ENCODE measurements at places on chromosomes 12 and 14.

- H3K4me1 ChIP-seq = peaks cover 82% of the 10 kb centered on the region
- peaks cover 68% of the 10 kb centered on the region for H3K36me3 ChIP-seq
- peak overlapping the region; percentile 98 for H3K4me3 ChIP-seq
- DNase-seq = no peak
- peak overlapping the region; percentile 91 for H3K27ac ChIP-seq
These were observed 1.6 kb upstream of the TAPBPL start for GRCh38 chr12:6450091-6450868.

GRCh38 chr12:48038085-48038484 is 33.8 kb upstream of the COL2A1 start:
- H3K4me1 ChIP-seq = peaks cover 8% of the 10 kb centered on the region
- no peak overlapping the region for H3K4me3 ChIP-seq
- H3K36me3 ChIP-seq = peaks cover 5% of the 10 kb centered on the region
- no peak overlapping the region for H3K27ac ChIP-seq
- no peak for DNase-seq

DNA sequence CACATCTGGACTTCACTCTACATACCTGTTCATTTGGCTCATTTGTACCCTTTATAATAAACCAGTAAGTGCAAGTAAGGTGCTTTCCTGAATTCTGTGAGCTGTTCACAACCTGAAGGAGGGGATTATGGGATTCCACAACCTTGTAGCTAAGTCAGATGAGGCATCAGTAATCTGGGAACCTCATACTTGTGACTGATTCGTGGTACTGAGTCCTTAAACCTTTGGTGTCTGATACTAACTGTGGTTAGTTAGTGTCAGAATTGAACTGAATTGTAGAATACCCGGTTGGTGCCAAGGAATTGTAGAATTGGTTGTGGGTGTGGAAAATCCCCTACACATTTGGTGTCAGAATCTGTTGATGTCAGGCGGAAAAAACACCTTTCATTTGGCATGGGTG is 83.4 kb downstream of the TMX1 start:
- H3K4me3 ChIP-seq = no peak overlapping the region
- no peaks in the 10 kb centered on the region for H3K36me3 ChIP-seq
- peaks cover 7% of the 10 kb centered on the region for H3K4me1 ChIP-seq
- H3K27ac ChIP-seq = no peak overlapping the region

DNA sequence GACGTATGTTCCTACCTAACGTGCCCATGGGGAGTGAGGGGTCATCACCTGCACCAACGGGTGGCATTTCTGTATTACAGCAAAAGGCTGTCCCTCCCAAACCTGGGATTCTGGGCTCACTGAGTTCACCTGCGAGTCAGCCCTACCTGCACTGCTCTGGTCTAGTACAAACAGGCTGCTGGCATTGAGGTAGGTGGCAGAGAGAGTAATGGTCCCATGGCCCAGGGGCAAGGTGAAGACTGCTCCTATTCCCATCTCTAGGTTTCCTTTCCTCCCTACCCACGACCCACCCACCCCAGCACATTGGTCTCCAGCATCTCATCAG is 421 bp downstream of the SUOX start:
- H3K4me1 ChIP-seq = peaks cover 30% of the 10 kb centered on the region
- H3K4me3 ChIP-seq = peak overlapping the region; percentile 88
- DNase-seq = no peak
- no peaks in the 10 kb centered on the region for H3K27me3 ChIP-seq
- peaks cover 8% of the 10 kb centered on the region for H3K36me3 ChIP-seq

- H3K36me3 ChIP-seq = peaks cover 7% of the 10 kb centered on the region
- peaks cover 28% of the 10 kb centered on the region for H3K4me1 ChIP-seq
- peaks cover 30% of the 10 kb centered on the region for H3K27me3 ChIP-seq
- H3K27ac ChIP-seq = no peak overlapping the region
These were observed 12.0 kb upstream of the LGMN start for GRCh38 chr14:92760524-92760805.

DNA sequence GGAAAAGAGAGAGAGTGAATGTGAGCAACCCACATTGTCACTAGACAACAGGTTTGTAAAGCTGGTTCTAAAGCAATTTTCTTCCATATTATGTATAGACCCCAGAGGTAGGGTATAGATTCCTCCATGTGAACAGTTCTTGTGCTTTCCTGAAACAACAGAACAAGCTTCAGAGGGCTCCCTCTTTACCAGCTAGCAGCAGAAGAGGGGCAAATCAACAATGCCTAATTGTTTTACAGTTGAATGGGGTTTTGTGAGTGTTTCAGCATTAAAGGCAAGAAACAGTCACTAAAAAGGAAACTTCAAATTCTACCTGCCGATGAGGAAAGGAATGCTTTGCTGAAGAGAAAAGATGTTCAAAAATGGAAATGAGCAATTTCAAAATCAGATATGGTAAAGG is 341.2 kb upstream of the KITLG start:
- H3K4me3 ChIP-seq = no peak overlapping the region
- no peaks in the 10 kb centered on the region for H3K4me1 ChIP-seq
- H3K36me3 ChIP-seq = no peaks in the 10 kb centered on the region
- no peaks in the 10 kb centered on the region for H3K27me3 ChIP-seq
- no peak for DNase-seq

DNA sequence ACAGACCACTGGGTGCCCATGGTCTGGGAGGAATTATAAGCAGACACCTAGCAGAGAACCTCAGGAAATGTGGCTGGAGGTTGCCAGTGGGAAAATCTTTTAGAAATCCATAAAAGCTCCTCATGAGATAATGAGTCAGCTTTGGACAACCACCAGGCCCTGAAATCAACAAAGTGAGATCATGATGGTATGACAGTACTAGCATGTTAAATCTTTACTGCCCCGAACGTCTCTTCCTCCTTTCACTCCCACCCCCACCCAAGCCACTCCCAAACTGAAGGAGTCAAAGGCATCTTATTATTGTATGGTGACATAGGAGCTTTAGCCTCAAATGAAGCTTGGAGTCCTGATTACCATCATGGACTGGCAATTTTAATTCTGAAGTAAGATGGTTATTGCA is 240.0 kb downstream of the DIO2 start:
- no peaks in the 10 kb centered on the region for H3K27me3 ChIP-seq
- H3K27ac ChIP-seq = no peak overlapping the region
- no peak for DNase-seq
- H3K4me1 ChIP-seq = no peaks in the 10 kb centered on the region
- no peaks in the 10 kb centered on the region for H3K36me3 ChIP-seq
- no peak overlapping the region for H3K4me3 ChIP-seq

DNA sequence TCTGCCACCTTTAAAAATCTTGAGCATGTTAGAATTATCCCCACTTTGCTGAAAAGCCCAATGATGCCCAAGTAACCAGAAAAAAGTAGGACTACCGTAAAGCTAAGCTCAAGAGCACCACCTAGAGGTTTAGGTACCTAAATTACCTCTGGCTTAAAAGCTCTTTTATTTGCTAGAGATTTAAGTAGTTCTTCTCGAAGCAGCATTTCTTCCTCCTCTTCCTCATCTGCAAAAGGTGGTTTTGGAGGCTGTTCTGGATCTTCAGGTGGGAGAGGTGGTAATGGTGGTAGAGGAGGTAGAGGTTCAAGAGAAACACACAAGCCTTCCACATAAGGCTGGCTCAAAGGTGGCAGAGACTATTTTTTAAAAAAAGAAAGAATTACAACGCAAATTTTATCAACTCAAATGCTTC is 26.9 kb downstream of the ZFC3H1 start:
- peaks cover 18% of the 10 kb centered on the region for H3K4me1 ChIP-seq
- H3K27me3 ChIP-seq = no peaks in the 10 kb centered on the region
- peak overlapping the region; percentile 6 for H3K27ac ChIP-seq
- DNase-seq = no peak
- no peak overlapping the region for H3K4me3 ChIP-seq

DNA sequence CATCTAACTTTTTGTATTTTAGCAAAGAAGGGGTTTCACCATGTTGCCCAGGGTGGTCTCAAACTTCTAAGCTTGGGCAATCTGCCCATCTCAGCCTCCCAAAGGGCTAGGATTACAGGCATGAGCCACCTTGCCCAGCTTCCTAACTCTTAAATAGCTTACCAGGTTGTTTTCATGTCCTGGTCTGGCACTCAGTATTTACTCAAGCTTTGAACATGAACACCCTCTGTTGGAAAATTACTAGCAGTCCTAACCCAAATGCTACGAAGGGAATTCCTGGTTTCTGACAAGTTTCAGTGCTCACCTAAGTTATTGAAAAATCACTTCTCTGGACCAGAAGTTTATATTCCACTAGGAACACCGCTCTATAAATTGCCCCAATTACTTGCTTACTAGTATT is 32.5 kb upstream of the GCH1 start:
- no peaks in the 10 kb centered on the region for H3K27me3 ChIP-seq
- H3K27ac ChIP-seq = no peak overlapping the region
- peaks cover 5% of the 10 kb centered on the region for H3K36me3 ChIP-seq
- DNase-seq = no peak

- H3K4me3 ChIP-seq = no peak overlapping the region
- no peak for DNase-seq
- H3K27me3 ChIP-seq = no peaks in the 10 kb centered on the region
- no peaks in the 10 kb centered on the region for H3K4me1 ChIP-seq
- H3K27ac ChIP-seq = no peak overlapping the region
These were observed 194.3 kb downstream of the CPNE8 start for GRCh38 chr12:38711054-38711453.

GRCh38 chr12:17357396-17357795 is 732.6 kb downstream of the RERGL start:
- DNase-seq = no peak
- H3K4me1 ChIP-seq = no peaks in the 10 kb centered on the region
- H3K36me3 ChIP-seq = no peaks in the 10 kb centered on the region
- no peak overlapping the region for H3K27ac ChIP-seq
- H3K27me3 ChIP-seq = no peaks in the 10 kb centered on the region
- H3K4me3 ChIP-seq = no peak overlapping the region

- peaks cover 2% of the 10 kb centered on the region for H3K36me3 ChIP-seq
- no peak overlapping the region for H3K27ac ChIP-seq
- no peak overlapping the region for H3K4me3 ChIP-seq
These were observed 4.0 kb downstream of the FAR2 start for GRCh38 chr12:29152981-29153630.

- DNase-seq = no peak
- peaks cover 1% of the 10 kb centered on the region for H3K36me3 ChIP-seq
- H3K4me1 ChIP-seq = no peaks in the 10 kb centered on the region
- no peaks in the 10 kb centered on the region for H3K27me3 ChIP-seq
- H3K4me3 ChIP-seq = no peak overlapping the region
These were observed 159.3 kb downstream of the DYRK2 start for GRCh38 chr12:67807814-67808213.

GRCh38 chr14:106530423-106531107 is 1004.2 kb downstream of the TMEM121 start:
- H3K27me3 ChIP-seq = peaks cover 34% of the 10 kb centered on the region
- no peak for DNase-seq
- peaks cover 7% of the 10 kb centered on the region for H3K4me1 ChIP-seq
- no peaks in the 10 kb centered on the region for H3K36me3 ChIP-seq
- H3K4me3 ChIP-seq = no peak overlapping the region
- no peak overlapping the region for H3K27ac ChIP-seq

- peaks cover 24% of the 10 kb centered on the region for H3K27me3 ChIP-seq
- peak within 1 kb of the TSS; percentile 86 for H3K27ac ChIP-seq
- peaks cover 14% of the 10 kb centered on the region for H3K36me3 ChIP-seq
- peak within 1 kb of the TSS; percentile 95 for H3K4me3 ChIP-seq
- DNase-seq = peak; percentile 88
These were observed at the start of gene HCFC2 for GRCh38 chr12:104064031-104064841. TSS of gene HCFC2 (plus strand) at chr12:104064531. CDS start at chr12:104064561, 30 bp downstream.

DNA sequence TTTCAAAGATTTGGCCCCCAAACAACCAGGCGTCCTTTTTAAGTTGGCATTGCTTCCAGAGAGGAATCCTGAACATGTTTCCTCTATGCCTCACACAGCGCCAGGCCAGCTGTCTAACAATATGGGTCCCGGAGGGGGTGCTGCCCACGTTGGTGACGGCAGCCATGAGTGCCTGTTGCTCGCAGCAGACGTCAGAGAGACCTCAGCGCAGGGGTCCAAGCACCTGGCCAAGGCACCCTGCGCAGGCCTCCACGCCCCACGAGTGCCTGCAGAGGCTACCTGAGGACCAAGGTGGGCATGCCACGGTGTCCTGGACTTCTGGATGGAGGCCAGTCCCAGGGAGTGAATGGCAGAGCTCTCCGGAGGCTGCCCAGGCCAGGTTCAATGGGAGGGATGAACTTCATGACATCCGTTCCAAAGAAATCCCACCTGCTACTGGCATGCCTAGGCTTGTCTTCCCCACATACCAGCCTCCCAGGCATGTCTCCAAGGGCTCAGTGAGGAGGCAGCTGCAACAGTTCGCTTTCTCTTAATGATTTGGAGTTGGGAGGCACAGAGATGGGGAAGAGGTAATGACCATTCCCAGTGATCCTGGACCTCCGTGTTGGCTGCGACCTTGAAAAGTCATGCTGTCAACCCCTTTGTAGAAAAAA is 11.6 kb upstream of the FOXN3 start:
- no peaks in the 10 kb centered on the region for H3K27me3 ChIP-seq
- H3K4me3 ChIP-seq = no peak overlapping the region
- H3K36me3 ChIP-seq = peaks cover 9% of the 10 kb centered on the region
- H3K4me1 ChIP-seq = peaks cover 67% of the 10 kb centered on the region
- DNase-seq = no peak
- no peak overlapping the region for H3K27ac ChIP-seq

DNA sequence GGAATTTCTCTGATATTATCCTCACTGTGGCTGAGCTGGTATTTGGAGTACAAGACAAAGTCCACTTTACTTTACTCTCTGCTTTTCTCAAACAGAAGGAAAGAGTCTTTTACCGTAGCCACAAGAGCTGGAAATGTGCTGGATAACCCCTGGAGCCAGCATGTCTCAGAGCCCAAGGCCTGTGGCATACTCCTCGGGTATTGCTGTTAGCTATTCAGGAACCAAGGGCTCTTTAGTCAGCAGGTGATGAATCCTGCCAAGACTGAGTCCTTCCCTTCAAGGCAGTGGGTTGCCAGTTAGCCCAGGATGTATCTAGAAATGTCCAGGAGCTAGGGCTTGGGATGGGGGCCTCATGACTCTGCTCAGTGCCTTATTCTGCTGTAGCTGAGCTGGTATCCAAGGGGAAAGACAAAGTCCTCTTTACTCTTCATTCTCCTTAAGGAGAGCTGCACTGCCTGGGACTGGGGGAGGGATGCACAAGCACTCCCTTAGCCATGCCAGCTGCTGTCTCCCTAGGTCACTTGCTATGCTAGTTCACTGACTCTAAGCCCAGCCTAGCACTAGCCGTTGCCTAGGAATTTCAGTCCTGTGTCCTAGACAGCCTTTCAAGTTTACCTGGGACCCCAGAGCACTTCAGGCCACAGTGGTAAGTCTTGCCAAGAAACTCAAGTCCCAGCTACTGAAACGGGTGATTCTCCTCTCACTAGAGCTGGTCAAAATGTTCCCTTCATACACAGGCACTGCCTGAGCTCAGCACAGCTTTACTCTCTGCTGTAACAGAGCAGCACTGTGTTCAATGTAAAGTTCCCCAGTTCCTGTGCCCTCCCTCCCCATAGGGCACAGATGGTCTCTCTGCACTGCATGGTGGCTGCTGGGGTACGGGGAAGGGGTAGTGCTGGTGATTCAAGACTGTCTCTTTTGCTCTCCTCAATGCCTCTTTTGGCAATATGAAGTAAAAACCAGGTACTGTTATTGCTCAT is 136.4 kb downstream of the SLC35F4 start:
- no peaks in the 10 kb centered on the region for H3K27me3 ChIP-seq
- no peak overlapping the region for H3K4me3 ChIP-seq
- no peak for DNase-seq
- H3K4me1 ChIP-seq = no peaks in the 10 kb centered on the region
- H3K36me3 ChIP-seq = no peaks in the 10 kb centered on the region

- H3K4me3 ChIP-seq = no peak overlapping the region
- H3K4me1 ChIP-seq = no peaks in the 10 kb centered on the region
- no peak overlapping the region for H3K27ac ChIP-seq
- no peak for DNase-seq
These were observed 39.5 kb downstream of the PRMT8 start for GRCh38 chr12:3530548-3530947.

GRCh38 chr14:72742838-72743195 is 151.1 kb downstream of the DPF3 start:
- DNase-seq = no peak
- H3K36me3 ChIP-seq = peaks cover 5% of the 10 kb centered on the region
- H3K27ac ChIP-seq = no peak overlapping the region
- peaks cover under 1% of the 10 kb centered on the region for H3K27me3 ChIP-seq
